ENCODE measurements at places on chromosomes 3 and 15.

- no peak for DNase-seq
These were observed 68.0 kb downstream of the COL8A1 start for GRCh38 chr3:99706410-99706809.

GRCh38 chr15:91947683-91948608, 94.4 kb downstream of the SLCO3A1 start:
- DNase-seq = no peak

- DNase-seq = no peak
These were observed 331.0 kb upstream of the ADAMTS9 start for GRCh38 chr3:65018801-65019200.

GRCh38 chr15:89641053-89641452, 14.2 kb downstream of the KIF7 start:
- DNase-seq = peak; percentile 48

- DNase-seq = no peak
These were observed 6.3 kb downstream of the AEN start for GRCh38 chr15:88627463-88627862.

DNA sequence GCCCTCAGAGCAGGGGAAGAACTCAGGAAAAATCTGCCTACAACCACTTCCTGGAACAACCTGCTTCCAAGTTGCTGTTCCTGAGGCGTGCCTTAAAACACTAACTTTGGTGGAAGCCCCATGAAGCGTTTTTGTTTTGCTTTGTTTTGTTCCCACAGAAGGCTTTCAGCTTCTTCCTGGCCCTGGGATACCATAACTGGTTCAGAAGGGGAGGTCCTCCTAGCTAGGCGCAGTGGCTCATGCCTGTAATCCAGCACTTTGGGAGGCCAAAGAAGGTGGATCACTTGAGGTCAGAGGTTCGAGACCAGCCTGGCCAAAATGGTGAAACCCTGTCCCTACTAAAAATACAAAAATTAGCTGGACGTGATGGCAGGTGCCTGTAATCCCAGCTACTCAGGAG, 1.2 kb upstream of the IP6K1 start:
- no peak for DNase-seq

DNA sequence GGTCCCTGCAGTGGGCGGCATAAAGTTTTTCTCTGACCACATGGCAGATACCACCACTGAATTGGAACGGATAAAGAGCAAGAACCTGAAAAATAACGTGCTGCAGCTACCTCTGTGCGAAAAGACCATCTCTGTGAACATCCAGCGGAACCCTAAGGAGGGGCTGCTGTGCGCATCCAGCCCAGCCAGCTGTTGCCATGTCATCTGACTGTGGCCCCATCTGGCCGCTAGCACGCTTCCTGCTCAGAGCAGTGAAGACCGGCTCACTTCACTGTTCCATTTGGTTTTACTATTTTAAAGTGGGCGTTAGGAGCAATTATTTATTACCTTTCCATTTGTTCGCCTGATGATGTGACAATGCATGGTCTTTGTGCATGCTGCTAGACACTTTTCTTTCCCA, 62.0 kb downstream of the SNRK start:
- DNase-seq = no peak

GRCh38 chr3:31142139-31142538, 247.7 kb upstream of the GADL1 start:
- DNase-seq = no peak

DNA sequence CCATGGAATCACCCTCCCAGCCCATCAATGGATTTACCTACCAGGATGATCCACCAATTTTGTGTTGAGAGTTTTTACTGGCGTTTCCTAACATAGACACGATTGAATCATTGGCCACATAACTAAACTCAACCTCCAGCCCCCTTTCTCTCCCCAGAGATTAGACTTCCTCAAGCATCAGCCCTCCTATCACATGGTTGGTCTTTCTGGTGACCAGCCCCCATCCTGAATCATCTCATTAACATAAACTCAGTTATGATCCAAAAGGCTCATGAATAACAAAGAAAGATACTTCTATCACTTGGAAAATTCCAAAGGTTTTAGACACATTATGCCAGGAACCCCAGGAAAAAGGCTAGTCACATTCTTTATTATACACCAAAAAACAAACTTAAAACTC, 21.2 kb downstream of the PRKAR2A start:
- peak; percentile 79 for DNase-seq

DNA sequence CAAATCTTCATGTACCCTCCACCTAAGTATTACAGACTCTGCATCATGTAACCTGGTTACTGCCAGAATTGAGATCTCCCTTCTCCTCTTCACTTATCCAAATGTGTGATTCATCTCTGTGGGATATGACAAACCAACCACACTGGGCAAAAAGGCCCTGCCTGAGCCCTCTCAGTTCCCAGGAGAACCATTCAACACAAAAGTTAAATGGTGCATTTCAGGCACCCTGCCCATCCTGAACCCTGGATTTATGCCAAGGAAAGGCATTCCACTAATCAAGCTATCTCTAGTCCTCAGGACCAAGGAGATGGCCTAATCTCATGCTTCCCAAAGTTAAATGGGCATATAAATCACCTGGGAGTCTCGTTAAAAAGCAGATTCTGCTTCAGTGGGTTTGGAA, 108.5 kb downstream of the TNIK start:
- DNase-seq = no peak

DNA sequence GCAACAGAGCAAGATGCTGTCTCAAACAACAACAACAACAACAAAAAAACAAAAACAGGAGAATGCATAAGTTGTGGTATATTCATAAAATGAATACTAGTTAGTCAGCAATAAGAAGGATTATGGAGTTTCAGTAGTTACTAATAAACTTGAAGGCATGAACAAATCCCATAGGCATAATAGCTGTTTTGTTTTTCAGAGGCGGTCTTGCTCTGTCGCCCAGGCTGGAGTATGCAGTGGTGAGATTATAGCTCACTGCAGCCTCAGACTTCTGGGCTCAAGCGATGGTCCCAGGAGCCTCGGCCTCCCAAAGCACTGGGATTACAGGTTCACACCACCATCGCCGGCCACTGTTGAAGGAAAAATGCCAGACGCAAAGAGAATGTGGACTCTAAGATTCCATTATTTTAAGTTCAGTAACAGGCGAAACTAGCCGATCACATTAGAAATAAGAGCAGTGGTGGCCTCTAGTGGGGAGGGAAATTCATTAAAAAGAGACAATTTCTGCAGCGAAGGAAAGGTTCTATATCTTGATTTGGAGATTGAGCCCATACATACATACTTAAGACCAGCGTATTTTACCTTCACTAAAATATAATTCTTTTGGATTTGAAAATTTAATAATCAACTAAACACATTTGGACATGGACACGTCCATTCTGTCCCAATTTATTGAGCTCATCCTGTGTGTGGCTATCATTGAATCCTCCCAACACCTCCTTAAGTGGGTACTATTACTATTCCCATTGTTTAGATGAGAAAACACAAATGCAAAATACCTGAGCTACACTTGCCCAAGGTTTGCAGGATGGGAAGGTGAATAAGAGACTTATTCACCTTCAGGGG, 27.4 kb upstream of the HDAC11 start:
- peak; percentile 84 for DNase-seq

DNA sequence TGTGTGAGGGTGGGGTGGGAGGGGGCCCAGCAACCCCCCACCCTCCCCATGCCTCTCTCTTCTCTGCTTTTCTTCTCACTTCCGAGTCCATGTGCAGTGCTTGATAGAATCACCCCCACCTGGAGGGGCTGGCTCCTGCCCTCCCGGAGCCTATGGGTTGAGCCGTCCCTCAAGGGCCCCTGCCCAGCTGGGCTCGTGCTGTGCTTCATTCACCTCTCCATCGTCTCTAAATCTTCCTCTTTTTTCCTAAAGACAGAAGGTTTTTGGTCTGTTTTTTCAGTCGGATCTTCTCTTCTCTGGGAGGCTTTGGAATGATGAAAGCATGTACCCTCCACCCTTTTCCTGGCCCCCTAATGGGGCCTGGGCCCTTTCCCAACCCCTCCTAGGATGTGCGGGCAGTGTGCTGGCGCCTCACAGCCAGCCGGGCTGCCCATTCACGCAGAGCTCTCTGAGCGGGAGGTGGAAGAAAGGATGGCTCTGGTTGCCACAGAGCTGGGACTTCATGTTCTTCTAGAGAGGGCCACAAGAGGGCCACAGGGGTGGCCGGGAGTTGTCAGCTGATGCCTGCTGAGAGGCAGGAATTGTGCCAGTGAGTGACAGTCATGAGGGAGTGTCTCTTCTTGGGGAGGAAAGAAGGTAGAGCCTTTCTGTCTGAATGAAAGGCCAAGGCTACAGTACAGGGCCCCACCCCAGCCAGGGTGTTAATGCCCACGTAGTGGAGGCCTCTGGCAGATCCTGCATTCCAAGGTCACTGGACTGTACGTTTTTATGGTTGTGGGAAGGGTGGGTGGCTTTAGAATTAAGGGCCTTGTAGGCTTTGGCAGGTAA, 8.1 kb downstream of the FAM131A start:
- DNase-seq = peak; percentile 84

GRCh38 chr3:146164971-146165769, 4.2 kb upstream of the PLOD2 start:
- no peak for DNase-seq

DNA sequence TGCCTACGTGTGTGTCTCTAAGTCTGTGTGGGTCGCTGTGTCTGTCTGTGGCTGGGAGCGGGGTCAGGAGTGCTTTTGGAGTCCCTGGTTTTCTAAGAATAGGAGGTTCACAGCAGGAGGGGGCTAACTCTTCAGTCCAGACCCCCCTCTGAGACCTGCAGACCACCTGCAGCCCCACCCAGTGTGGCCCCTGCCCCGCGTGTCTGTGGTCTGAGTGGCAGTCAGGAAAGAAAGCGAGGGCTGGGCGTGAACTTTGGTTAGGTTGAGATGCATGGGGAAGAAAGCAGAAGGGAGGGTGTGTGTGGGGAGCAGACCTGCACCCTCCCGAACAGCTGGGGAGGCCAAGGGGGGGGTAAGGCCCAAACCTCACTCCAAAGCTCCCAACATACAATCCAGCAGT, 144.9 kb upstream of the TPM1 start:
- DNase-seq = no peak

DNA sequence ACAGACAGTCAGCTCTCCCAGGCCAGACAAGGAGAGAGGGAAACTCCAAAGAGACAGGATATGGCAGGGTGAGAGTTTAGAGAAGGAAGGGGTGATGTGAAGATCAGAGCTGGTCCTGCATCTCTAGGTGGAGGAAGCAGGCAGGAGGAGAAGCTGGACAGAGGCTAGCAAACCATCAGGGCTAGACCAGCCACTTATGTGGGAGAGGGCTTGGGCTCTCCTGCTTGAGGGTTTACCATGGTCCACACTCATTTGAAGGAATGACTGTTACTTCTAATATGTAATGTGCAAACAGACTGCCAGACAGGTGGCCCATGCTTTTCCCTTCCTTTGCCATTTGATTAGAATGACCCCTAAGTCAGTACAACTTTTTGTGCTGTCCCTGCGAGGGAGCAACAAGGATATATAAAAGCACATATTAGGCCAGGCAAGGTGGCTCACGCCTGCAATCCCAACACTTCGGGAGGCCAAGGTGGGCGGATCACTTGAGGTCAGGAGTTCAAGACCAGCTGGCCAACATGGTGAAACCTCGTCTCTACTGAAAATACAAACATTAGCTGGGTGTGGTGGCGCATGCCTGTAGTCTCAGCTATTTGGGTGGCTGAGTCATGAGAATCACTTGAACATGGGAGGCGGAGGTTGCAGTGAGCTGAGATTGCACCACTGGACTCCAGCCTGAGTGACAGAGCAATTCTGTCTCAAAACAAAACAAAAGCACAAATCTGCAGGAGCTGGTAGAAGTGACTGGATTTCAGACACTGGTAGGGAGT, 41.0 kb upstream of the MANF start:
- DNase-seq = no peak

DNA sequence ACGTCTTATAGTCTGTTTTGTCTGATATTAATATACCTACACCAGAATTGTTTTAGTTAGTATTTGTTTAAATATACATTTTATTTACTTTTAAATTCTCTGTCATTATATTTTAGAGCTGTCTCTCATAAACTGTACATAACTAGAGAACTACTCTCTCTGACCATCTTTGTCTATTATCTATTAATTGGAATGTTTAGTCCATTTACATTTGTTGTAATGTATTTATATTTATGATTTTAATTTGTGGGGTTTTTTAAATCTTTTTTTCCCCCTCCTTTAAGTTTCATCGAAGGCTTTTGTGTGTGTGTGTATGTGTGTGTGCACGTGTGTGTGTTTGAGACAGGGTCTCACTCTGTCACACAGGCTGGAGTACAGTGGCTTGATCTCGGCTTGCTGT, 47.1 kb downstream of the ITPR1 start:
- no peak for DNase-seq

- DNase-seq = no peak
These were observed 255.4 kb downstream of the TJP1 start for GRCh38 chr15:29566914-29567313.

GRCh38 chr3:71978150-71978721, 193.3 kb upstream of the PROK2 start:
- DNase-seq = no peak

DNA sequence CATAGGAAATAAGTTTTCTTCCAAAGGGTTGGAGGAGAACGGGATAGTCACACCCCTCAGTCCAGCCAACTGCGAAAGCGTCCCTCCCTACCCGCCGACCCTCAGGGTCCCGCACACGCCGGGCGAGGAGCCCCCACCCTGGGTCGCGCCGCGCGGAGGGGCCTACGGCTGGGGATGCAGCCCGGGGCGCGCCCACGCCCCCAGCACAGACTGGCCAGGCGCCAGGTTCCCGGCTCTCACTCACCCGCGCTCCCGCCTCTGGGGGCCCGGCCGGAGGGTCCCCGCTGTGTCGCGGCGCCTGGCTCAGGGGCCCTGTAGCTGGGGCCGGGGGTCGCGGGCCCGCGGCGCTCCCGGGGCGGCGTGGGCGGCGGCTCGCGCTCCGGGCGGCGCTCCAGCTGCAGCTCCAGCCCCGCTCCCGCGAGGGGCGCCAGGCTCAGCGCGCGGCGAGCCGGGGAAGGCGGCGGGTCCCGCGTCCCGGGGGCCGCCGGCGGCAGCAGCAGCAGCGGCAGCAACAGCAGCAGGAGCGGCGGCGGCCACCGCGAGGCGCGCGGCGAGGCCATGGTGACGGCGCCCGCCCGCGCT, 375 bp downstream of the HEG1 start:
- DNase-seq = peak; percentile 66

DNA sequence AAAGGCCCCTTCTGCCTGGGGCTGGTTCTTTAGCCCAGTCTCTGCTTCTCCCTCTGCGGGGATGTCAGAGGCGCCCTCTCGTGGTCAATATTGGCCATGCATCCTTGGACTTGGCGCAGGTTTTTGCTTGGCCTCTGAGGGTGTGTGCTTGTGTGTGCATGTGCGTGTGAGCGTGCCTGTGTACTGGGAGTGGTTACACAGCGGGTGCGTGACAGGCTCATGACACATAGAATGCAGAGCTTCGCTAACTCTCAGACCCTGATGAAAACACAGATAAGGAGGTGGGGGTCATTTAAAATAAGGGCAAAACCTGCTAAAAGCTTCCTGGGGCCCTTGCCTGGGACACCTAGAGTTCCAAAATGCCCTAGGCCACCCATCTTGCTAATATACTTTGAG, 160.9 kb downstream of the SMAD6 start:
- DNase-seq = peak; percentile 94

DNA sequence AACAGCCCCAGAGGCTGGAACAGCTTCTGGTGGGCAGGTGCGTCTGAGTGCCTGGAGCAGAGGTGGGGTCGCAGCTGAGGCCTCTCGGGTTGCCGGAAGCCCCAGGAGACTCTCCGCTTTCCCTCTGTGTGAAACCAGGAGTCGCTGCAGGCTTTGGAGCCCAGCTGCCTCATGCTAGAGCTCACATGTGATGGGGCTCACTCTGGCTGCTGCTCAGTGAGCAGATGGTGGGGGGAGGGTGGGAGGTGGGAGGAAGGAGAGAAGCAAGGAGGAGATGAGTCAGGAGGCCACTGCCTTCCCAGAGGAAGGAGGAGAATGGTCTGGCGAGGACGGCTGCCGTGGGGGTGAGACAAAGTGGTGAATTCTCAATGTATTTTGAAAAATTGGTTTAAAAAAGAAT, 290.1 kb upstream of the CHRNA7 start:
- DNase-seq = no peak
